Globus pallidus (tissue), 1 donor: ENCODE measurements at places on chromosomes 1 and 21.

DNA sequence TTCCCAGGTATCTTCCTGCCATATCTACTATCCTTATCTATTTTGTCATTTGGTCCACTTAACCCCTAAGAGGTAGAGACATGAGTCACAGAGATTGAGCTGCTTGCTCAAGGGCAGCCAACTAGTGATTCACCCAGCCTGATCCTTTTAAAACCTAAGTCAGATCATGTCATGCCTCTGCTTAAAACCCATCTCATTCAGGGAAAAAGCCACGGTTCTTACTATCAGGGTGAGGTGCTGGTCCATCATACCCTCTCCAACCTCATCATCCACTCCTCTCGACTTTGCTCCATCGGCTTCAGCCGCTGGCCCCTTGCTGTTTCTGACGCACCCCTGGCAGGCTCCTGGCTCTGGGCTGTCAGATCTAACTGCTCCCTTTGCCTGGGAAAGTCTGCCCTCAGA is 14.4 kb upstream of the PPP1R15B start:
- DNase-seq, result no peak

GRCh38 chr21:45136927-45137611 is 62.7 kb downstream of the ADARB1 start:
- peak; percentile 62 for DNase-seq

- no peak for DNase-seq
Measured at GRCh38 chr1:18536915-18537314, 56.2 kb downstream of the KLHDC7A start.

GRCh38 chr1:62746086-62746808 is 37.7 kb upstream of the ATG4C start:
- peak; percentile 45 for DNase-seq

- DNase-seq, result no peak
Measured at GRCh38 chr1:153597206-153597605, 15.7 kb downstream of the S100A16 start.

DNA sequence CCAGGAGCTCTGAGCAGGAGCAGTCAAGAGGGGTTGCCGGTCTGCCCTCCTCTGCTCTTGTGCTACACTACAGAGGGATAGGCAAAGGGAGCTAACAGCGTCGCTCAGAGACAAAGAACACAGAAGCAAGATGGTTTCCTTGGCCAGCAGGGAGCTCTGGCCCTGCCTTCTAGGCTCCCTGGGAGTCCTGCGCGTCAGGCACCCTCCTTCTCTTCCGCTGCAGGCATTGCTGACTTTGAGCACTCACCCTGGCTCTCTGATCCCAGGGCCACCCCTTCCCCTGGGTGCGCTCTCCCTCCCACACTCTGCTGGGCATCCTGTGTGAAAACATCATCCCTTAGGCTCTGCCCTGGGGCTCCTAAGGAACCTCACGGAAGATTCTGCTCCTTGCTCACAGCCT is 489 bp downstream of the TNNI1 start:
- DNase-seq, result no peak

GRCh38 chr1:12339811-12340543 is 110.1 kb downstream of the VPS13D start:
- no peak for DNase-seq

DNA sequence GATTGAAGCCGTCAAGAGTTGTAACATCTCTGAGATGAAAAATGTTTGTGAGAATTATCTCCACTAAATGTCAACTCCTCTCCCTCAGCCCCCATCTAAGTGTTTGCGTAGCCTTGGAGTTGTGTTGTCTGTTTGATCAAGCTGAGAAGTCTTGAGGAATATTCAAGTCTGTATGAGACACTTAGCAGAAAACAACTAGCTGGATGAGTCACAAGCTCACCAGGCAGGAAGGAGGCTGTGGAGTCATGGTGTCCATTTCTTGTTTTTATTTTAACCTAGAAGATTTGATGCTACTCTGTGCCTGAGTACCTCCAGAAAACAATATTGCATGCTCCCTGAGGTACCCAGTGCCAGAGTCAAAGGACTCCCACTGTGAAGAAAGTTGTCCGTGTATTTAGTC is 211.6 kb upstream of the PLXNA2 start:
- DNase-seq, result no peak

GRCh38 chr1:184395937-184396480 is 9.2 kb downstream of the C1orf21 start:
- DNase-seq, result no peak

DNA sequence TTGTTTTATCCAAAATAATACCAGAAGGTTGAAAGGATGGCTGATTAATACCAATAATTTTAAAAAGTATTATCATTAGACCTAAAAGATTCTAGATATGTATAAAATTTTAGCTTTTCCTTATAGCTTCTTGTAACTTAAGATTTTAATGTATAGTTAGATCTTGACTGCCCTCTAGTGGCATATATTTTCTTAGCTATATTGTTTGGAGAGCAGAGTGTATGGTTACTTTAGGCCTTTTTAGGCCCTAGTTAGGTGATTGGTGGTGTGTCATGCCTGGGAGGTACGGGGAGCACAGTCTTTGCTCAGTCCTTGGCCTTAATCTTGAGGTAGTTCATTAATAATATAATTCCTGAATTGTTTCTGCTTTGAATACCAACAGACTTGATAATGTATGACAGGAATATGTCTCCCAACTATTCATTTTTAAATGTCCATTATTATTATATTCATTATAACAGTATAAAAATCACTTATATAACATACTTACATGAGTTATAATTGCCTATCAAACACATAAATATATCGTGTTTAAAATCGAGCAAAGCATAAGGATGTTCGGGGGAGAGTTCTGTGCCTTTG is 328.4 kb downstream of the ZP4 start:
- peak; percentile 42 for DNase-seq
